ENCODE measurements at places on chromosomes 12 and 14.

GRCh38 chr12:51217133-51217967, 512 bp downstream of the POU6F1 start:
- DNase-seq: no peak

- DNase-seq: peak; percentile 61
Observed at GRCh38 chr14:67943947-67944346, 124.4 kb downstream of the RAD51B start.

GRCh38 chr12:2922329-2922728, 31.6 kb downstream of the TULP3 start:
- no peak for DNase-seq

GRCh38 chr12:29537298-29537697, 39.8 kb upstream of the OVCH1 start:
- no peak for DNase-seq

GRCh38 chr14:29169408-29169807, 402.8 kb downstream of the FOXG1 start:
- DNase-seq: no peak

GRCh38 chr14:25875475-25875874, 722.4 kb downstream of the NOVA1 start:
- no peak for DNase-seq

DNA sequence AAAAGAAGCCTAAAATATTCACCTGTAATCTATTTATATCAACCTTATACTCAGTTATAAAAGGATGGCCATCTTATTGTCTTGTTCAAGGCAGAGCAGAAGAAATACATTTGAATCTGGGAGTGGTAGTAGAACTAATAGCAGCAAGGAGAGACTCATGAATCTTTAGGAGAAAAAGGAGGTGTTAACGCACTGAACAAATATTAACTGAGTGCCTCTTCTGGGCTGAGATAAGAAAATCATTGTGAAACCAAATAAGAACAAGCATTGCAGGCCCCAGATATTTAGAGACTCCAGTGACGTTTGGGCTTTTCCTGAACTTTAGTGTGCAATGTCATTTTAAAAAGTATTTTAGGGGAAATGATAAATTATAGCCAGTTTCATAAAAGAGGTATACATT, 790.6 kb downstream of the DIO2 start:
- DNase-seq: no peak

GRCh38 chr14:33477797-33478196, 473.1 kb downstream of the EGLN3 start:
- no peak for DNase-seq

GRCh38 chr14:46573498-46573897, 78.1 kb downstream of the RPL10L start:
- no peak for DNase-seq

DNA sequence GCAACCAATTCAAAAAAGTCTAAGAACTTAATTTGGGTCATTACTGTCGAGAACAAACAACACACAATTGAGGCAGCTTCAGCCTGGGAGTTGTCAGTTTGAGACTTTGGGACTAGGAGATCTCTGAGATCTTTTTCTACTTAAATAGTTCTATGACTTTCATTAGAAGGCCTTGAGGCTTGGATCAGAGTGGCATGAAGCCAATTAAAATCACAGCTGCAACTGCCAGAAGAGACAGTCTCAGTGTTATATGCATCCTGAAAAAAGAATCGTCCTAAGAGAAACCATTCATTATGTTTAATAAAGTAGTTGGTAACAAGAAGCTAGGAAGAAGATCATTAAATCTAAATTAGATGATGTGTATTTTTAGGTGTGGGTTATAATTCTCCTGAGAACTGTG, 170.8 kb upstream of the RASSF8 start:
- no peak for DNase-seq

GRCh38 chr12:26126340-26127284, 1.8 kb upstream of the BHLHE41 start:
- DNase-seq: no peak

DNA sequence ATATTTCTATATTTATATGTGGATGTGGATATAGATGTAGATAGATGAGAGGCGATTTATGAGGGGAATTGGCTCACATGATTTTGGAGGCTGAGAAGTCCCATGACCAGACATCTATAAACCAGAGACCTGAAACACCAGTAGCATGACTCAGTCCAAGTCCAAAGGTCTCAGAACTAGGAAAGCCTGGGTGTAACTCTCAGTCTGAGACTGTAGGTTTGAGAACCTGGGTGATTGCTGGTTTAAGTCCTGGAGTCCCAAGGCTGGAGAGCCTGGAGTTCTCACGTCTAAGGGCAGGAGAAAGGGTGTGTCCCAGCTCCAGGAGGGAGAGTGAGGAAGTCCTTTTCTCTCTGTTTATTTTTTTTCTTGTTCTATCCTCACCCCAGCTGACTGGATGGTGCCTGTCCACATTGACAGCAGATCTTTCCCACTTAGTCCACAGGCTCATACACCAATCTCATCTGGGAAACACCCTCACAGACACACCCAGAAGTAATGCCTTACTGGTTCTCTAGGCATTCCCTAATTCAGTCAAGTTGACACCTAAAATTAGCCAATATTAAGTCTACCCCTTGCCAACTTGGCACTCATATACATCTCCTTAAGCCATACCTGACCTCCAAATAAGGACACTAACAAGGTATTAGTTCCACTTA, 45.4 kb downstream of the EMP1 start:
- no peak for DNase-seq

- no peak for DNase-seq
Observed at GRCh38 chr14:105087963-105088811, 23.0 kb upstream of the GPR132 start.

DNA sequence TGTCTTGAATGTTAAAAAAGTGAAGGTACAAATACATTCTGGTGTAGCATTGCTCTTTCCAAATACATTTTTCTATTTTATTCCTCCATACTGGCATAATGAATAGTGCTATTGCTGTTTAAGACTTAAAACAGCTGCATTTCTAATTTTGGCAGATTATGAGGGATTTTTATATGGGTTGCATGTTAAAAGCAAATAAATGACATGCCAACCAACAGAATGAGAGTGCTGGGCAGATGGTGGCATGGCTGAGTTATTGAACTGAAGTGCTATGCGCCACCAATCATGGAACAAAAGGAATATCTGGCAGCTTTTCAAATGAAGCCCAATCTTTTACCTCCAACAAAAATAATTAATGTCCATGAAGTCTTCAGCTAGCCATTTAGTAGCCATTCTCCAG, 215.0 kb downstream of the PRKD1 start:
- no peak for DNase-seq

DNA sequence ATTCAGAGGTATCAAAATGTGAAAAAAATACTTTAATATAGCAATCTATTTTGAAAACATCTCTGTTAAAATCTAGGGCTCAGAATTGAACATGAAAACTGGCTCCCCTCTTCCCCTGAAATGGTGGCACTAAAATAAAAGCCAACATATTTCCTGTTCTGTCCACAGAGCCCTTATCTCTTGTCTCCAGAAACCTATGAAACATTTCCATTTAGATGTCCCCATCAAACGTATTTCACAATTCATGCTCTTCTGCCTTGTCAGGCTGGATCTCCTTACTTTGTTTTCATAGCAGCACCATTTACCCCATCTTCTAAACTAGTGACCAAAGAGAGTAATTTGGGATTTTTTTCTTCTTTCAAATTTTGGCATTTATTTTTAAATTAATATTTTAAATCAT, 42.4 kb downstream of the PDE3A start:
- no peak for DNase-seq

DNA sequence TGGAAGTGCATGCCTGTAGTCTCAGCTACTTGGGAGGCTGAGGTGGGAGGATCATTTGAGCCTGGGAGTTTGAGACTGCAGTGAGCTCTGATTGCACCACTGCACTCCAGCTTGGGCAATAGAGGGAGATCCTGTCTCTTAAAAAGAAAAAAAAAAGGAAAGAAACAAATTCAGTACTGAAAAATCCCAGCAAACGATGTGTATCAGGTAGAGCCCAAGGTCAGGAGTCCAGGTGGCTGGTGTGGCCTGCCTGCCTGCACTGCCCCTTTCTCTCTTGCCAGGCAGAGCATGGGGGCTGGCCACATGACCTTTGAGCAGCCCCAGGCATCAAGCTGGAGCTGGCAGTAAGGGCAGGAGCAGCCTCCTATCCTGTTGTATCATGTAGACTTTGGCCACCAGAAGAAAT, 31.8 kb downstream of the ELK3 start:
- no peak for DNase-seq

GRCh38 chr12:27732281-27732680, 21.6 kb downstream of the MRPS35 start:
- DNase-seq: no peak

GRCh38 chr12:29591140-29592020, 93.9 kb upstream of the OVCH1 start:
- no peak for DNase-seq

DNA sequence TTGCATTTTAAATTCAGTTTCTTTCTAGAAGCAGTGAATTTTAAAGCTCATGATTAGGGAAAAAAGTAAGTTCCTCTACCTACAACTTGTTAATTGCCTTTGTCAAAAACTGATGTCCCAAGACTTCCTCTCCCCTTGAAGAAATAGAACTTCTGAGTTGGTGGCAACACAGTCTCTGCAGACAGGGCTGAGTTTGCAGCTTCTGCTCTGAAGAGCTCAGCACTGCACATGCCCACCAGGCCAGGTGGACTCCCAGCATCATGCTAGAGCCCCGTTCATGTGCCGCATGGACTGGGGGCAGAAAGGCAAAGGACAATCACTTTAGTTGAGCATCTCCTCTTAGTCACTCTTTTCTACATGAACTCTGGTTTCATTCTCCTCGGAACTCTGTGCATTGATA, 620.1 kb downstream of the VRK1 start:
- DNase-seq: no peak

GRCh38 chr14:58109744-58110143, 42.3 kb downstream of the ARMH4 start:
- no peak for DNase-seq

All from AG09309 (cell line).